Epithelial cell of esophagus (primary cell): ENCODE measurements at places on chromosomes 5 and 9.

- DNase-seq: no peak
Observed at GRCh38 chr5:40376566-40376965, 303.1 kb upstream of the PTGER4 start.

- no peak for DNase-seq
Observed at GRCh38 chr9:90189306-90189705, 453.3 kb downstream of the DIRAS2 start.

DNA sequence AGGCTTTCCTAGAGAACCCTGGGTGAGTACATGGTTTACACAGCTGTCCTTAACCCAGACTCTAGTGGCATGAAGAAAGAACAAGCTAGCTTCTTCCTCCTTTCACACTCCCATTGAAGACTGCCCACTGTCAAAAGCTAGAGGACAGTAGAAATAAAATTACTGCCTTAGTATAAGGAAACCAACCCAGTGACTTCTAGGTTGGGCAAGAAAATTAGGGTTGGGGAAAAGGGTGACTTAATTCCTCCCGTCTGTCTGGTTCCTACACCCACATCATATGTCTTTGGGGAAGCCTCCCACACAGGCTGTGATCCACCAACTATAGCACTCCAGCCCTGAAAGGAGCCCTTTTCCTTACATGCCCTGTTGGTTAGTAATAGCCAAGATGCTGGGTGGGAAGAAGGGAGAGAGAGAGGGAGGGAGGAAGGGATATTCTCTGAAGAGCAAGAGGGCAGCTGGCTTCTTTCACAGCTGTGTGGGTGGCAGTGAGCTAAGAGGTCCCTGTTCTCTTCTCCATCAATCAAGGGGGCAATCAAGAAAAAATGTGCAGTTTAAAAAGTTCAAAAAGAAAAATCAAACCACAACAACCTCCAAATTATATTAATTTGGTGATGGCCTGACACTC lies 21.7 kb downstream of the HBEGF start:
- no peak for DNase-seq

- DNase-seq: peak; percentile 0
Observed at GRCh38 chr5:118228489-118228888, 759.9 kb downstream of the DTWD2 start.

DNA sequence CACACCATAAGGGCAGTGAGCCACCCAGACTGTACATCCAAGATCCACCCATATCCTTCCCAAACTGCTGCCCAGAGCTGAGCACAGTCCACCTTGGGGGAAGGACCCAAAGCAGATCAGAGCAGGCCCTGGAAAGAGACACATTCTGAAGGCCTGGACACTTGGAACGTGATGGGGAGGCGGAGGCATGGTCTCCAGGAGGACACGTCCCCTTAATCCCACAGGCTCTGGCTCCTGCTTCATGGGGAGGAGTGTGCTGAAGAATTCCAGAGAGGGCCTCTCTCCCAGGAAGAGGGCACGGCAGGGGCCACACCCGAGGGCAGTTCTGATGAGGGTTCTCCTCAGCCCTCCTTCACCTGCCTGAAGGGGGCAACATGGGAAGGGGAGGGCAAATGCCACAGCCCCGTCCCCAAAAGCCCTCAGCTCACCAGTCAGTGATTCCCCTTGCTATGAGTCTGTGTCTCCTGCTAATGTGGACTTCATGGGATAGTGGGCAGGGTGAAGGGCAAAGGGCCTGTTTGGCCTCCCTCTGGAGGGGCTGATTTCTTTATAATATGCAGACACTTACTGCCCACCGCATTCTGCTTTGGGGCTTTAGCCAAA lies 276.8 kb downstream of the ENC1 start:
- DNase-seq: no peak

DNA sequence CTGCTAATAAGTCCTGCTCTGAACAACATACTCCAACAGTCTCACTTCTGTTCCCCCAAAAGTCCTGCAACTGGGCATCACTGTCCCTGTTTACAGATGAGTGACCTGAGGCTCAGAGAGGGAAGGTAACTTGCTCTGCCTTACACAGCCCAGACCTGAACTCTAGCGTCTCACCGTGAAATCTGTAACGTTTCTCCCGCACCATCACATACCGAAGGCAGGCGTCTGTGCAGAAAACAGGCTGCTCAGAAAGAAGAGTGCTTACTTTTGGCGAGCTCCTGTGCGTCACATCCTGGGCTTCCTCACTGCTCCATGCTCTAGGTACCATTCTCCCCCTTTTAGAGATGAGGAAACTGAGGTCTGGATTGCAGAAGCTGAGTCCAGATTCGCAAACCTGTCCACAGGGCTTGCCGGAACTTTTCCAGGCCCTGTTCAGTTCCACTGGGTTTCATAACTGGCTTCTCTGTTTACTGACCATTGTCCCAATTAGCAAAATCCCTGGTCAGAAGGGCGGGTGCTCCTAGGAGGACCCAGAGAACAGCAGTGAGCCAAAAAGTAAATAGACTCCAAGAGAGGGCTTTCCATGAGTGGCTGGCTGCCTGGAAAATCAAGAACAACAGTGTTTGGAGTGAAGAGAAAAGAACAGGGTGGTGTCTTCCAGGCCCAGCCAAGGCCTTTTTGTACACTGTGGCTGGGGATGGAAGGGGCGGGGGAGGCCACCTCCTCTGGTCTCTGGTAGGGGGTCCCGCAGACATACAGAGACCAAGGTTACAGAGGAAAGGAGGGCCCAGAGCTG lies 27.1 kb downstream of the GSN start:
- no peak for DNase-seq

- peak; percentile 57 for DNase-seq
Observed at GRCh38 chr9:23850690-23851629, 24.9 kb upstream of the ELAVL2 start.

DNA sequence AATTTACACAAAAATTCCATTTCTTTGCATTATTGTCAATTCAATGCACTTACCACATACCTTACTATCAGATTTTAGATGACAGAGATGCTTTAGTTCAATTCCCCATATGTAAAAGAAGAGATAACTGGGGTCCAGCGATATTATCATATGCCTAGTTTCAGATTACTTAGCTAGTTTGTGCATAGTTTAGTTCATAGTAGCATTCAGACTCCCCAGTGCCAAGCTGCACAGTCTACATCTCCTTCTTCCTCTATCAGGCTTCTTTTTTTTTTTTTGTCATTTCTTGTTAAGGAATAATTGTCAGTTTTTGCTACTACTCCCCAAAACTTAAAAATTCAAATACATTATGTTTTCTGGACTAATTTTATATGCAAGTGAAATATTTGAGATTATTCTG lies 175.0 kb downstream of the SSBP2 start:
- no peak for DNase-seq

GRCh38 chr5:98110282-98110691 lies 663.2 kb upstream of the RGMB start:
- DNase-seq: peak; percentile 93

DNA sequence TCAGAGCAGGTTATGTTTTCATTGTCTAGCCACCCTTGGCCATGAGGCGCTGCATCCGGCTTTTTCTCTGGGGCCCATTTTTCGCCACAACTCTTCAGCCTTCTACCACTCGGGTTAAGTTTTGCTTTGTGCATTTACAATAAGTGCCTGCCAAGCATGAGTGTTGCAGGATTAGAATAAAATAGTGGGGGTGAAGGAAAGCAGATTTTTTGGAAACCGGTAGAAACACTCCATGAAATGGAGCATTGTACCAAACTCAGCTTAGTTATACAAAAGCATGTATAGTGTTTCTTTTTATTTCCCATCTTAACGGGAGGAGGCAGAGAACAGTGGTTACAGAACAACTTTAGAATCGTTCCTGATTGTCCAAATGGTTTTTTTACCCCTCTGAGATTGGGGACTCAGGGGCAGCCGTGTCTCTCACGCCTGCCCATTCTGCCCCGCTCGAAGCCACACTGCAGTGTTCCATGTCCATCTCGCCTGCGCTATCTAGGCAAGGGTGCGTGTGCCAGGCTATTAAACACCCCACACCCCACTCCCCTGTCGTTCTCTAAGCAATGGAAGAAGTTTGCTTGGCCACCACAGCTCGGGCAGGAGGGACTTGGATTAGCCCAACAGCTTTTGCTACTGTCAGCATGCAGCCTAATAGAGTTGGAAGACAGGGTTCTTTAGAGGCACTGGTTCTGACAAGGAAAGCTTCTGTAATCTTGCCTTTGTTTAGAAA lies 268.8 kb upstream of the WWC1 start:
- DNase-seq: no peak
